Cortex of kidney (tissue), 1 donor: ENCODE measurements at places on chromosomes 1 and 21.

GRCh38 chr21:45086337-45086958, 12.1 kb downstream of the ADARB1 start:
- no peak for DNase-seq

DNA sequence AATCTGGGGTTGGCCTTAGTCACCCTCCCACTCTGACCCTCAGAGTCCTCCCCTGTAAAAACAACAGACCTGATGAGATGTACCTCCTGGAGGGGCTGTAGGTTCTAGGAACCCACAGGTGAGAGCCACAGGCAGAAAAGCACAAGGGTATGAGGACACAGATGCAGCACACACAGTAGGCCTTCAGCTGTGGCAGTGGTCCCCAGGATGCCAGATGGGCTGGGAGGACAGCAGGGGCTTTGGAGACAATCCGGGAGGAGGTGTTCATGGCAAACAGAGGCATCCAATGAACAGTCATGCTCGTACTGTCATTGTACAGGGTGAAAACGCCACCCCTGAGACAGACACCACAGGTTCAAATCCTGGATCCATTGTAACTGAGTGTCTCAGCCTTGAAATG, 463.1 kb downstream of the MATN1 start:
- no peak for DNase-seq

DNA sequence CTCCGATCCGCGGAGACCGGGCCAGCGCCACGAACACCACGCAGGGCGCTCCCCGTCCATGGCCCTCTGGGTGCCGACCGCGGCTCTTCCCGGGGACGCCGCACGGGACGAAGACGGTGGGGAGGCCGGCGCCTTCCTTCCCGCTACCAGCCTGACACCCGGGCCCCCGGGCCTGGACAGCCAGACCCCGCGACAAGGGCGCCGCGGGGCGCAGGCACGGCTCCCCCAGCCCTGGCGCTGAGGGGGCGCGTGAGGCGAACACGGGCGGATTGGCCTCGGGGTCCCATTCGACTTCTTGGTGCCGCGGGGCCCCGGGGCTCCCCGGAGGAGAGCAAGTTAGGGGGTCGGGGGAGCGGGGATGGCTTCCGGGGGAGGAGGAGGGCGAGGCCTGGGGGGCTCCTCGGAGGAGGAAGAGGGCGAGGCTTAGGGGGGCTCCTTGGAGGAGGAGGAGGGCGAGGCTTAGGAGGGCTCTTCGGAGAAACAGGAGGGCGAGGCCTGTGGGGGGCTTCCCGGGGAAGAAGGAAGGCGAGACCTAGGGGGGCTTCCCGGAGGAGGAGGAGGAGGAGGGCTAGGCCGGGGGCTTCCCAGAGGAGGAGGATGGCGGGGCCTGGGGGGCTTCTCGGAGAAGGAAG, 537 bp upstream of the KLHL17 start:
- DNase-seq: no peak

DNA sequence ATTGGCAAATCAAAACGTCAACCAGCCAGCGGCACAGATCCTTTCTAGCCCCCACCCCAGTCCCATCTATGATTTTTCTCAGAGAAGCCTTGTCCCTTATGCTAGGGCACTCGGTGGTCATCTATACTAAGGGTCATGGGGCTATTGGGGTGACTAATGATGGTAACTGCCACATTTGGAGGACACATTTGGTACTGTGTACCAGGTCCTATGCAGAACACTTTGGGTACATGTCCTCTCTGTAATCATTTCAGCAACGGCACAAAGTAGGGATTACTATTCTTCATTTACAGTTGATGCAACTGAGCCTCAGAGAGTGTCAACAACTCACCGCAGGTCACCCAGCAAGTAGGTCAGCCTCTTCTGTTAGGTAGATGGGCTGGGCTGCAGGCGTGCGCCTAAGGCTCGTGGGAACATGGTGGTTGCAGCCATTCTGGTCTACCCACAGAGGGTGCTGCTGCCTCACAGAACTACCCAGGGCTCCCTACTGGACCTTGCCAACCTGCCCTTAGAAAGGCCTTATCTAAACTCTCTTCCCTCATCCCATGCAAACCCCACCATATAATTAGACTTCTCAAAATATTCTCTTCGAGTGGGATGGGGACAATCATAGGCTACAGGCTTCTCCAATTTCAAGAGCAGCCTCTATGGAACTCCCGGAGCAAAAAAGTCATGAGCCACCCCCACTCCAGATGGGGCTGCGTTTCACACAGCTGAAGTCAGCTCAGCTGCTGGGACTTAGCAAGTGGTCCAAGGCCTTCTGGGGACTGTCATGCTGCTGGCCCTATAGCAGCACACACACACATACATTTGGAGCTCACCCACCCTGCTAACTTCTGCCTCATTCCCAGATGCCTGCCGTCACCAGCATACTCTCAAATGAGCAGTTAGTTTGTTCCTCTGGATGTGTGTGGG, 5.8 kb upstream of the SDHB start:
- DNase-seq: no peak

GRCh38 chr1:184708084-184708676, 46.5 kb downstream of the EDEM3 start:
- no peak for DNase-seq

GRCh38 chr1:31830511-31830910, 14.7 kb upstream of the SPOCD1 start:
- no peak for DNase-seq

DNA sequence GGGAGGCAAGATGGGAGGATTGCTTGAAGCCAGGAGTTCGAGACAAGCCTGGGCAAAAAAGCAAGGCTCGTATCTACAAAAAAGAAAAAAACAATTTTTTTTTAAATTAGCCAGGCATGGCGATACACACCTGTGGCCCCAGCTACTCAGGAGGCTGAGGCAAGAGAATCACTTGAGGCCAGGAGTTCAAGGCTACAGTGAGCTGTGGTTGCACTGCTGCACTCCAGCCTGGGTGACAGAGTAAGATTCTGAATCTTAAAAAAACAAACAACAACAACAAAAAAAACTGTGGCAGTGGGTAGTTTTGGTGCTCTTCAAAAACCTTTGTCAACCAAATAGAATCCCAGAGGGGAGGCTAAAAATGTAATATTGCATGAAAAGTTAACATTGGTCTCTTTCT, 734 bp downstream of the PTPN22 start:
- no peak for DNase-seq

- DNase-seq: no peak
Measured at GRCh38 chr1:16410803-16411202, 26.4 kb downstream of the SPATA21 start.

GRCh38 chr1:19450811-19451515, 34.4 kb downstream of the CAPZB start:
- no peak for DNase-seq

GRCh38 chr1:244854865-244855578, 9.3 kb downstream of the HNRNPU start:
- no peak for DNase-seq

- DNase-seq: no peak
Measured at GRCh38 chr21:31667639-31668038, 8.1 kb downstream of the SOD1 start.
